NCI-H1417 treated with DMSO at 0.1 percent for 48 hours (cell line): ENCODE measurements at places on chromosomes 2 and 18.

- DNase-seq = no peak
These were observed 111.3 kb upstream of the TCF4 start for GRCh38 chr18:55699233-55699765.

DNA sequence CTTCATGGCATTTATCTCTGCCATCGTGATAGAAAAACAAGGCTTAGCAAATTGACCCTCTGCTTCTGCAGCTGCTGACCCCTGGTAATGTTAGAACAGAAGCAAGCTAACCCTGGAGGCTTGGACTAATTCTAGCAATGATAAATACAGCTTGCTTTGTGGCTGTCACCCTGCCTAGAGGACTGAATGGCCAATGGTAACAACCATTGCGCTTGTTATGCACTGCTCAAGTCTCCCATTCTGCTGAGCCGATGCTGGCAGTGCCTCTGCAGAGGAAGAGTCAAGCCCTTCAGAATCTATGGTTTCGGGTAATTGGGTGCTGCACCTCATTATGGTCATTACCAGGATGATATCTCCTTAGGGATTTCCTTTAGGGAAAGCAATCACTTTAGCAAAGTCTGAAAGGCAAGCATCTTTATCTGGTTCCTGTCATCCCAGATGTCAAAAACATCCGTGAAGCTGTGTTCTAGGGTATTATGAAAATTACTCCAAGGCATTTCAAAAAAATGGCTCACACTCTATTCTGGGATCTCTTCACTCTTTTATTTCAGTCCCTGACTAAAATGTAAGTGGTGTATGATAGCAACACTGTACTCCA, 186.8 kb upstream of the DLGAP1 start:
- no peak for DNase-seq

DNA sequence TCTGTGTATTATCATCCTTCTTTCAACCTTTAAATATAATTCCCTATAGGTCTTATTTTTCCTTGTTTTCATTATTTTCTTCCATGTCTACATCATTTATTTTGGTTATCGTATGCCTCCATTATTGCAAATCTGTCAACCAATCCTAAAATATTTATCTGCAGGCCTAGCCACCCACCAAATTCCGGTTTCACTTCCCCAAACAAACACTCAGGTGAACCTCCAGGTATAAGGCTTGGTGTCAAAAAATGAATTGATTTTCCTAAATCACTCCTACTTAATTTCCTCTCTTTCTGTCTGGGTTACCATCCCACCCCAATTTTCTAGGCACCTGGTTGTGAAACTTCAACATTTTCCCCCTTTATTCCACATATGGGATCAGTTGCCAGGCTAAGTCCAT, 111.9 kb upstream of the LINC00305 start:
- DNase-seq = no peak

DNA sequence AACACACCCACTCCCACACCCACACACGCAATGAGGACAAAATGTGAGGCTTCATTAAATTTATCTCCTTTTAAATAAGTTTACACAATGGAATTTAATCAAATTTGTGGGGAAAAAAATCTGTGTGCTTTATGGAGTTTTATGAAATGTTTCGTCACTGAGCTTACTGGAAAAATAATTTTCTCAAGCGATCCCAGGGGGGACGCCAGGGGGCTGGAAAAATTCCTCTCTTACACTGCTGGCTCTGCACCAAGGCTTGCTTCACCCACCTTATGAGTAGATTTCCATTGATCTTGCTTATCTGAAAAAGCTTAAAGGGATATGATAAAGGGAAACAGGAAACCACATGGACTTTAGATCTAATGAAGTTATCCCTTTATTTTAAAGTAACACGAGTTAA, 95.5 kb downstream of the CABYR start:
- DNase-seq = no peak

DNA sequence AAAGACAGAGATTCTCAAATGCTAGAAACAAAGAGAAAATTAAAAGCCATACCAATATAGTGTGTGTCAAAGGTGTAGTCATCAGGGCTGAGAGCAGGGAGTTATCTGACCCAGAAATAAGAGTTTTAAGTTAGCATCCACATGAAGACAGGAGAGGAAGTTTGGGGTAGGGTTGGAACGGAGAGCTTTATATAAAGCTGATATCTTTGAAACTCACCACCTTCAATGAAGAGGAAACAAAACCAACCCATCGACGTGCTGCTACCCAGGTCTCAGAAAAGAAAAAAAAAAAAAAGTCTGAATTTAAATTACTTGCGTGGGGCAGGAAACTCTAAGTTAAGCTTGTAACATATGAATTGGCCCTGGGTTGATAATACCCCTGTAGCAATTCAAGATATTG, 42.4 kb downstream of the ARL4C start:
- DNase-seq = no peak

DNA sequence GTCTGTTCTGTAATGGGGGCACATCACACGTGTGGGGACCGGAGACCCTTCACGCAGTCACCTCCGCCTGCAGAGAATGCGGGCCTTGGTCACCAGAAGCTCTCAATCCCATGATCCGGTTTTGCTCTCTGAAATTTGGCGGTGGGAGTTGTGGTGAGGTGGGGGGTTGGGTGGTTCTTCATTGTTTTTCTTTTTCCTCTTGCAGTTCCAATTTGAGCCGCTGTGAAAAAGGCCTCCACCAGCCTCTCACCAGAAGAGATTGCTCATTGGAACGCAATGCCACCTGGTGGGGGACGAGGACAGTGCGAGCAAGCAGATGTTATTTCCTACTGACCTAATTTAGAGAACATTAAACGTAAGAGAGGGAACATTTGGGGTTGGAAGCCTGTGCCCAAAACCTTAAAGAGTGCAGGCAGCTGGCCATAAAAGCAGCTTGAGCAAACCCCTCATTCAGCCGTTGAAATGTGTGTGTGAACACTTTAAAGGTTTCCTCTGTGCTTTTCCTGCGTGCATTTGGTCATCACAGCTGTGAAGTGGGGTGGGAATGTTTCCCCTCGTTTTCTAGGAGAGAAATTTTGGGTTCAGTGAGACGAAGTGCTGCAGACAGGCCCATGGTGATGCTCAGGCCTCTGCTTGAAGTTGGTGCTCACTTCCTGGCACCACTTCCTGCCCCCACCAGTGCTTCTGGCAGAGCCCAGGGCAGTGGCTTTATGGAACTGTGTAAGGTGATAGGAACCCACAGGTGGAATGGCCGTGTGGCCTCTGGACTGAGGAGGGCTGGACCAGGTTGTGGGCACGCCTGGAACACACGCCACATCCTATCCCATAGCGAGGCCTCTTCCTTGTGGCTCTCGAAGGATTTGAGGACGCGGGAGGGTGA, 61.7 kb downstream of the ZCCHC2 start:
- peak; percentile 71 for DNase-seq

DNA sequence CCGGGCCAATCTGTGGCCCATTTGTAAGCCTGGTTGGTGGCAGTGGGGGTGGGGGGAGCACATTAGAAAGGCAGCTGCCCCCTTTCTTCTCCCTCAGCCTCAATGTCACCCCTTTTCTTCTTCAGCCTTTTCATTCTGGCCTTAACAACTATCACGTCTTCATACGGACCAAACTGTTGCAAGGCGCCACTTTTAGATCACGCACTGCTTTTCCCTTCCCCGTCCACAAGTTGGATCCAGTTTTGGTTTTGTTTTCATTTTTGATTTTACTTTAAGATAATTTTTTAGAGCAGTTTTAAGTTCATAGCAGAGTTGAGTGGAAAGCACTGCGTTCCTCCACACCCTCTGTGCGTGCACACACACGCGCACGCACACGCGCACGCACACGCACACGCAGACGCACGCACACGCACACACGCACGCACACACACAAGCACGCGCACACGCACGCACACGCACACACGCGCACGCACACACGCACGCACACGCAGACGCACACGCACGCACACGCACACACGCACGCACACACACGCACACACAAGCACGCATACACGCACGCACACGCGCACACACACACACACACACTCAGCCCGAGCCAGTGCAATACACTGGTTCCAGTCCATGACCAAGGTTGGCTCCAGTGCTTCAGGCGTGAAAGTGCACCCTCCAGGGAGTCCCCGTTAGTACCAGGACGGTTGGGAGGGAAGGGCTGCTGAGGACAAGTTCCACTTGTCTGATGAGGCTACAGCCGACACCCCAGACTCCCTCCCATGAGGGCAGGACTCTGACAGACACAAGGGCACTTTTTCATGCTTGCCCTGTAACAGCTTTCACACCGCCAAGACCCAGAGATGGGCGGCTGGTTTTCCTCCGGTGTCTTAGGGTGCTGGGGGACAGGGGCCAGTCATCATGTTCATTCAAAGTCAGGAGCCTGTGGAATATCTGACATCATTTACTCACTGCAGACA, 22.4 kb downstream of the FBLN7 start:
- DNase-seq = no peak

- DNase-seq = no peak
These were observed 7.9 kb upstream of the CFAP36 start for GRCh38 chr2:55511508-55512124.

DNA sequence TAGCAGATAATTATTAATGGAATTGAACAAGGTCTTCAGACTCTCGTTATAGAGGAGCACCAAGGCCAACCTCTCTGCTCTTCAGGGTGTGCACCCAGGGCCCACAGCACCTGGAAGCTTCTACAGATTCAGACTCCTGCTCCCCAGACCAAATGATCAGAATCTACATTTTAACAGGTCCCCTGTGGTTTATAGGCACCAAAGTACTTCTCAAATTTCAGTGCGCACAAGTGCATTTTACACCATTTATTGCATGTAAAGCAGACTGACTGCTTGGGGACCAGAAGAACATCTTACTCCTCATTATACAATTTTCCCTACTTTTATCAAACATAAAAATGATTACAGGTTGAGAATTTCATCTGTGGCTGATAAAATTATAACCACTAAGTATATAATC, 163.9 kb downstream of the COL4A4 start:
- DNase-seq = no peak

GRCh38 chr2:135744760-135745314, 3.2 kb downstream of the UBXN4 start:
- DNase-seq = no peak

GRCh38 chr2:202418511-202418910, 42.4 kb downstream of the BMPR2 start:
- DNase-seq = no peak

- DNase-seq = no peak
These were observed 53.1 kb downstream of the MTCL1 start for GRCh38 chr18:8758466-8758865.

DNA sequence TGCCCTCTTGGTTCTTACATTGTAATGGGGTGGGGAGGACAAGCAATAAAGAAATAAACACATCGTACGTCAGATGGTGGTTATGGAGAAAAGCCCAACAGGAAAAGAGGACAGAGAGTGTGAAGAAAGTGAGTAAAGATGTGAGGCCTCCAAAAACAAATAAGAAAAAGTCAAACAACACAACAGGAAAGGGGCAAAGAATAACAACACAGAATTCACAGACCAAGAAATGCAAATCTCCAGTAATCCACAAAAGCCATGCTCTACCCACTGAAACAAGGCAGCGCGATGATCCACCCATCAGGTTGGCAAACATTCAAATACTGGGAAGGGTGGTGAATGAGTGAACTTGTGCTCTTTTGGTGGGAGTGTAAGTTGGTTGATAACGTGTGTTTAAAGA, 16.7 kb upstream of the DUSP2 start:
- DNase-seq = no peak

GRCh38 chr2:95043300-95044093, 18.0 kb downstream of the MAL start:
- DNase-seq = no peak

GRCh38 chr18:30487962-30488361, 554.6 kb downstream of the DSC3 start:
- DNase-seq = no peak
